Natural killer cell (primary cell): ENCODE measurements at places on chromosomes 3 and 15.

- no peak for DNase-seq
Measured at GRCh38 chr15:85047271-85047948, 65.8 kb downstream of the PDE8A start.

GRCh38 chr15:72196409-72197040, 1.1 kb downstream of the GRAMD2A start:
- DNase-seq = no peak

DNA sequence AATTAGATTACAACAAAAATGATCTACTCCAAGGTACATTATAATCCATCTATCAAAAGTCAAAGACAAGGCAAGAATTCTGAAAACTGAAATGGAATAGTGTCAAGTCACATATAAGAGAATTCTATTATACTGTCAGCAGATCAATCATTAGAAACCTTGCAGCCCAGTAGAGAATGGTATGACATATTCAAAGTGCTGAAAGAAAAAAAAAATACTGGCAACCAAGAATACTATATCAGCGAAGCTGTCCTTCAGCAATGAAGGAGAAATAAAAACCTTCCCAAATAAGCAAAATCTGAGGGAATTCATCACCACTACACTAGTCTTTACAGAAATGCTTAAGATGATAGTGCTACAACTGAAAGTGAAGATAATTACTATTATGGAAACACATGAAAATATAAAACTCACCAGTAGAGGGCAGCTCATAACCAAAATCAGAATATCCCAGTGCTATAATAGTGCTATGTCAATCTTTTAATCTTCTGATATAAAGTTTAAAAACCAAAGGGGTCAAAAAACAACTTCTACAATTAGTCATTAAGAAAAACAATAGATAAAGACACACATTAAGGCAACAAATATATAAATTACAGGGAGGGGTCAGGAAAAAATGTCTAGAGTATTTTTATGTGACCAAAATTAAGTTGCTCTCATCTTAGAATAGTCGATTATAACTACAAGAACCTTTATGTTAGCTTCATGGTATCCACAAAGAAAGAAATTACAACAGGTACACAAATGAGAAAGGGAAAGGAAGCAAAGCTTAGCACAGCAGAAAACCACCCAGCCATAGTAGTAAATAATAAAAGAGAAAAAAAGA, 190.7 kb upstream of the CNTN6 start:
- DNase-seq = no peak

- no peak for DNase-seq
Measured at GRCh38 chr3:174102866-174103265, 705.3 kb downstream of the NLGN1 start.

- DNase-seq = no peak
Measured at GRCh38 chr3:188458756-188459155, 304.8 kb downstream of the LPP start.

DNA sequence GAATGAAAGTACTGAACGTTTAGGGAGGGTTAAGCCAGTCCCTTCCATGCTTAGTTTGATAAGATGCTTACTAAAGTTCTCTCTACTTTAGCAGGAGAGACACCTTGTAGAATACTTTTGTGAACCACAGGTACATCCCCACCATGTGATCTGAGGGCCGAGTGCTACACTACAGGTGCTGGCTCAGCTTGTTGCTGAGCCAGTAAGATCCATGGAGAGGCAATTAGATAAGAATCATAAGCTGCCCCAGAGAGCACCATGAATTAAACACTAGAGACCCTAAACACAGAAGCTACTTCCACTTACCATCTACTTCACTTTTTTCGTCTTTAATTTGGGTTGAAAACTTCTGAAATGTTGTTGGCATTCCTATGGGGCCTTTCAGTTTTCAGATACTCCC, 70.5 kb upstream of the GOLGA8B start:
- no peak for DNase-seq

DNA sequence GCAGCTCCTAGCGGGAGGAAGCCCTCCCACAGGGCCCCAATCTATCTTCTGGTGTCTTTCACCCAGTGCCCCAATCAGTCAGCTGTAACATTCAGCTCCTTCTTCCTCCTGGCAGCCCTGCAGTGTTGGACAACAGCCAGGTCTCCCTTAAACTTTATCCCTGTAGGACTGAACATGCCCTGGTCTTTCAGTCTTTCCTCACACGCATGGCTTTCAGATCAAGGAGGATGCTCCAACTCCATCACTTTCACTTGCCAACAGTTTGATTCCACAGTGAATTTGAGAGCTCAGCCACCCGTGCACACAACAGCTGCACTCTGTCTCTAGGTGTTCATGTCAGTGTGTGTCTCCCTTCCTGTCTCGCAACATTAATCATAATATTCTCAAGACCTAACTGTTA, 28.5 kb upstream of the LRRC34 start:
- DNase-seq = no peak

GRCh38 chr3:42749025-42749752, 23.9 kb downstream of the CCDC13 start:
- DNase-seq = no peak

GRCh38 chr3:158506456-158506855, 64.5 kb upstream of the MLF1 start:
- no peak for DNase-seq

- no peak for DNase-seq
Measured at GRCh38 chr15:67050062-67050461, 15.3 kb upstream of the SMAD3 start.

GRCh38 chr15:65028921-65029735, at the start of gene MTFMT:
Gene MTFMT, minus strand, starts transcription at chr15:65029639. Its CDS starts 26 bp downstream, at chr15:65029613.
- DNase-seq = peak; percentile 87

DNA sequence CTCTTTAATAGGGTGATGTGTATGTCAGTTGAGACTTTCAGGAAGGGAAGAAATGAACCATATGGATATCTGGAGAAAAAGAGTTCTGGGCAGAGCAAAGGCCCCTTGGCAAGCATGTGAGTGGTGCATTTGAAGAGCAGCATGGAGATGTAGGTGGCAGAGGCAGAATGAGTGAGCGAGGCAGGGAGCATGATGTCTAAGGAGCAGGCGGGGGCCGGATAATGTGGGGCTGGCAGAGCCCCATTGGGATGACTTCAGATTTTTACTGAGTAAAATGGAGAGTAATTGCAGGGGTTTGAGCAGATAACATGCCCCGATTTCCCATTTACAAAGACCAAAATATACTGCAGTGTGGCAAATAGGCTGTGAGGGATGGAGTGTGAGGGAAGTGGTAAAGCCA, 52.9 kb upstream of the PLCL2 start:
- DNase-seq = no peak

- DNase-seq = no peak
Measured at GRCh38 chr15:37080261-37080921, 20.0 kb downstream of the MEIS2 start.

DNA sequence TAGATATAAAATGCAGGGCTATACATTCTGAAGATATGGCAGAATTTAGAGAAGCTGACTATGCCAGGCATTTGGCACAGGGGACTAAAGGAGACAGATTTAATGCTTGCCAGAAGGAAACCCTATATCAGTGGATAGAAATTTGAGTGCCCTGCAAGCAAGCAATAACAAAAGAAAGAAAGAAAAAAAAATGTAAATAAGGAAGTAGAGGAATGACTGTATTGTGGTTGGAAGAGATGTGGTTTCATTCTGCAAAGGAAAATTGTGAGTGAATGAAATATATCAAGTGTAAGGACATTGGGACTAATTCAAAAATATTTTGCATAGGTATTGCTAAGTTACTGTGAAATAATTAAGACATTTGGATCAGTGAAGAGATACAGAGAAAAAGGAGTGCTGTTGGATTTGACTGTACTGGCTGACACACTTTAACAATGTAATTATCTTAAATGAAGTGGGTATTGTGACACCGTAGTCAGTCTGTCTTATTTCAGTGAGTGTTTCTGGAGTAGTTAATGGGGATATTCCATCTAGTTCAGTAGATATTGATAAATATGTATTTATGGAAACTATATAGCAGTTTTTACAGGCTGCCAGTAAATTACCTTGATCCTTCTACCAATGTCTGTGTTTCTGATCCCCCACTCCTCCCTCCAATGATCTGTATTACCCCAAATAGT, 418.2 kb downstream of the CNTN4 start:
- DNase-seq = no peak

DNA sequence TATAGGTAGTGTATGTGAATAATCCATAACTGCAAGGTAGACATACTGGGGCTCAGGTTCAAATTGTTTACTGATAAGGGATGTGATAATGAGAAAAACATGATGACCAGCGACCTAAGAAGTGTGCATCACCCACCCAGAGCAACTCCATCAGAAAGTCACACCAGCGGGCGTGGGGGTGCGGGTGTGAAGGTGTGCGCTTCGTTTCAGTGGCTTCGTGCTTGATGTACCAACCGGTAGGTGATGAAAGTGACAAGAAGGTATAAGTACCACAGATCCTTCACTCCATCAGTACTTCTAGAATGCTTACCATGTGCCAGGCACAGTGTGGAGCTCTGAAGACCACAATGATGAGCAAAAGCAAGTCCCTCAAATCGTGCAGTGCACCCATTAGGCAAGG, 11.2 kb downstream of the ANP32A start:
- no peak for DNase-seq
